ENCODE measurements at places on chromosomes 7 and 10.

DNA sequence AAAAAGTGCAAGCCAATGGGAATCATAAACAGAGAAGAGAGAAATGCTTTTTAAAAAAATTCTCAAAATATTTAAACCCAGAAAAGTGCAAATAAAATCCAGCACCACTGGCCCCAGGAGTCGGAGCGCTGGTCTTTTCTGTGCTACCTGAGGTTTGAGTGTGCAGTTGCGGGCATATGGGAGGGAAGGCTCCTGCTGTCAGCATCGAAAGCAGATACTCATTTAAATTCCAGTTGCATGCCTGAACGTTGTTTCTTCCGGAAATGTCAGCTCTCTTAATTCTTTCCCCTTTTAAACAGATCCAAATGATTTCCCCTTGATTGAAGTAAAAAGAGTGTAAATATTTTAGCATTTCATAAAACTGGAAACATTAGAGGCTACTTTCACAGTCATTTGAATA, 240.5 kb upstream of the GPR26 start:
- DNase-seq, result no peak

- peak; percentile 36 for DNase-seq
These were observed 132.8 kb downstream of the TCERG1L start for GRCh38 chr10:131178521-131179331.

DNA sequence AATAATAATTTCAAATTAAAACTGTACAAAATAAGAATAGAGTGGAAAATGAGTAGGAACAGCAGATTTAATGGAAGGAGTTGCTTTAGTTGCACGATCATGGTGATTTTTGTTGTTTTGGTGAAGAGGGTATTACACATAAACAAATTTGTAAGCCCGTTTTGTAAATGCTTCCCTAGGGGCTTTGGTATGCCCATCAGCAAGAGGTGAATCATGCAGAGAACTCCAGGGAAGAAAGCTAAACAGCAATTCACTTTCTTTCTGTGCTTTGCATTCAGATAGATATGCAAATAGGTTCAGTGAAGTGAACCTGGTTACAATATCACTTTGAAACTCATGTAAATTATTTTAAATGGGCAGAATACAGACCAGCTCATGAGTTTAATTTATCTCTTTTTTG, 422.2 kb upstream of the MTPN start:
- DNase-seq, result no peak

- no peak for DNase-seq
These were observed 23.8 kb upstream of the RPA3 start for GRCh38 chr7:7742223-7742622.

DNA sequence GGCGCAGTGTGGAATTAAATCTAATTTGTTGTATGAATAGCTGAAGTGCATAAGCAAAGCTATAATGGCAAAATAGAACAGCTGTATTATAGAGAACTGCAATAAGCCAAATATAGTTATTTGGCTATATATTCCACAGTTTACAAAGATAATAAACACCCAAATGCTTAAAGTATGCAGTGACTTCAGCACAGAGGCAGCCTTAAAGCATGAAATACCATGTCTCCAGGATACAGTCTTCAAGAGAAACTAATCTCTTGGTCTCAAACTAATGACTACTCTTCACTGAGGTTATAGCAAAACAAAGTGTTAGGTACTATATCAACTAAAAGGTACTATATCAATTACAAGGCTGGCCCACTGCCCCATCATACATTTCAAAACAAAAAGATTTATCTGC, 48.0 kb downstream of the NT5C2 start:
- no peak for DNase-seq

DNA sequence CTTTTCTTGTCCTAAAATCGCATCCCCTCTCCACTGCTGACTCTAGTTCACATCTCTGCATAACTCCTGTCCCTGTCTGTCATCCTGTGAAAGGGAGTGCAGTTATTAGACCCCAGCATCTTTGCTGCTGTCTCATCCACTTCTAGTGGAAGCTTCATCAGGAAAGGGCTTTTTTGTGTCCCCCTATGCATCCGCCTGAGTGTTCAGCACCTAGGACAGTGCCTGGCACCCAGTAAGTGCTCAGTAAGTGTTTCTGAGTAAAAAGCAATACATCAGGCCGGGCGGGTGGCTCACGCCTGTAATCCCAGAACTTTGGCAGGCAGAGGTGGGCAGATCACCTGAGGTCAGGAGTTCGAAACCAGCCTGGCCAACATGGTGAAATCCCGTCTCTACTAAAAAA, 211.8 kb upstream of the FOXK1 start:
- DNase-seq, result no peak

DNA sequence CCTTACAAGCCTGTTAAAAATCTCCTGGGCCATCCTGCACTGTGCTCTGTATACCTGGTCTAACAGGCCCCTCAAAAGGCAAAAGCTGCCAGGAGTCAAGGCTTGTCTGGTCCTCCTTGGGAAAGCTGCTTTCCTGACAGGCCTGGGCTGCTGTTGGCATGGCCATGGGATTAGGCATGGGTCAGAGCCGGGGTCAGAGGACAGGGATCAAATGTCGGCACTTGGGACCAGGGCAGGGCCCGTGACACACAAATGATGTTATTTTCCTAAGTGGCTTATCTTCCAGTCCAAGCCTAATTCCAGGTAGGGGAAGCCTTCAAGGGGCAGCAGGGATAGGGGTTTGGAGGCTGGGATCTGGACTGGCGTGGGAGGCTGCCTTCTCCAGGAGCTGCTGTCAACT, 191.5 kb upstream of the GPR26 start:
- DNase-seq, result no peak

- DNase-seq, result no peak
These were observed 20.8 kb downstream of the SCRN1 start for GRCh38 chr7:29968683-29969395.

- DNase-seq, result no peak
These were observed 21.0 kb upstream of the ZFAND2A start for GRCh38 chr7:1181031-1181430.

DNA sequence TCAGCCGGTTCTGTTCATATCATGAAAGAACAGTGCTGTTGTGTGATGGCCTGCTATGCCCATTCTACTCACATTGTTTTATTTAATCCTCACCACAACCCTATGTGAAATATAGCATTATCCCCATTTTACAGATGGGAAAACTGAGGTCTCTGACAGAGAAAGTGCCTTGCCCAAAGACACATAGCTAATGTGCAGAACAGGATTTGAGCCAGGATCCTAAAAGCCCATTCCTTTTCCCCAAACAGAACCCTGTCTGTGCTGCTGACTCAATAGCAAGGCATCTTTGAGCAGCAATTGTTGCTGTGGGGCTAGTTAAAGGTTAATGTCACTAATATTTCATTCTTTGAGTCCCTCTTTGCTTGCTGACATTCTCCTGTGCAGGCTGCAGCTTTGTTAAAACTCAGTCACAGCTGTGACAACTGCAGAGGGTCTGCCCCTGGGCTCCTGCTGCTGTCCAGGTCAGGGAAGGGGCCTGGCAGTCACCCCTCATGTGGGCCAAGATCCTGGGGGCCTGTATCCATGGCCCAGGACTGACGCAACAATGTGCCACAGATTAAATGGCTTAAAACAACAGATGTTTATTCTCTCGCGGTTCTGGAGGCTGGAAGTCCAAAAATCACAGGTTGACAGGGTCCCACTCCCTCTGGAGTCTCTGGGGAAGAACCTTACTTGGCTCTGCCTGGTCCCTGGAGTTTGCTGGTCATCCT, 40.4 kb downstream of the AFAP1L2 start:
- DNase-seq, result no peak

GRCh38 chr7:29859524-29860185, 53.3 kb downstream of the WIPF3 start:
- DNase-seq, result no peak

DNA sequence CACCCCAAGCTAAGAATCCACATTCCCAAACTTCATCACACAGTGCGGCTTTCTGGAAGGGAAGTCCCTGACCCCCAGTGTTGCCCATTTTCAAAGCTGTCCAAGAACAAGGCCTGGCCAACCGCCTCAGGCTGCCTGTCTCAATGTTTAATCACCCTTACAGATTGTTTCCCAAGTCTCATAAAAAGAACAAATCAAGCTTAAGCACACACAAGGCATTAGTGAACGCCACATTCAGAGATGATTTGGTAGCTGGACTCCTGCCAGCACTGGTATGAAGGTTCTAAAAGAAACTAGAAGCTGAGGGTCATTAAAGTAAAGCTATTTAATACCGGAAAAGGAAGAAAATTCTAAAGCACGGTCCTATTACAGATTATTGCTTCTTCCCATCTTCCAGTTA, 35.6 kb downstream of the C10orf90 start:
- DNase-seq, result no peak
